ENCODE measurements at places on chromosomes 5 and 9. TPM values are rescaled to one million over a fixed set of nuclear protein-coding genes. Genes with fewer than 3 reads are reported as not detected.

DNA sequence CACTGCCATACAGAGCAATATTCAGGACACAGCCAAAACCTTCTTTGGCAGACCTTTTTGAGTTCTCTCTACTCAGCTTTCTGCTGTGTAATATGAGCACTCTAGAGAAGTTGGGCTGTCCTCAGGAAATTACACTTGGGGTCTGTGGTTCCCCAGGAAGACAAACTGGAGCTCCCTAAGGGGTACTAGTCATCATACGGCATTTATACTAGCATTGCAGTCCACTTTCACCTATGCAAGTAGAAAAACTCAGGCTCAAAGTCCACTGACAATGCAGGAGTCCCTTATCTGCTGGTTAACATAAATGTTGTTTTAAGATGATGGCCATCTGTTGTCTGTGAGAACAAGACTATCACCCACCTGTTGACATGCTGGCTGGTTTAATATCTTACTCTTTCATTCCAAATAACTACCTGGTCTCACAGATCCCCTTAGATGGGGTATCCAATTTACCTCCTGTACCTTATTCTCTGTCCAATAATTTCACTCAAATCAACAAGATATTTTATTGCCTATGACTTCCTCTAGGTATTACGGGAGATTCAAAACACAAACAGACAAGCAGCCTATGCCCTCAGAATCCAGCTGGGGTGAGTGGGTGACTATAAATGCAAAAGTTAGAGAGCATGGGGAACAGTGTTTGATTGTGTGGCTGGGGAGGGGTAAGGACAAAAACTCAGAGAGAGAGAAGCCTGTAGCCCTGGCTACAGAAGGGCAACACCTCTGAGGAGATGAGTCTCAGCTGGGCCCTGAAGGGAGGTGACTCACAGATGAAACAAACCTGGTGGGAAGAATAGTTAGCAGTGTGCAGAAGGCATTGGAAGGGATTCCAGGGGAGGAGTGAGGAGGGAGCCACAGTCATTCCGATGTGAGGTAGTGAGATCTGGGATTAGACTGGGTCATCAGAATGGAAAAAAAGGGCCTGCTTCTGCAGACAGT lies 10.2 kb downstream of the DOCK8 start:
- H3K27ac ChIP-seq: peak overlapping the region; percentile 11
- H3K27me3 ChIP-seq: no peaks in the 10 kb centered on the region
- no peak for DNase-seq
- H3K4me1 ChIP-seq: peaks cover 34% of the 10 kb centered on the region

Gene CD72
- 11.3 TPM for total RNA-seq

DNA sequence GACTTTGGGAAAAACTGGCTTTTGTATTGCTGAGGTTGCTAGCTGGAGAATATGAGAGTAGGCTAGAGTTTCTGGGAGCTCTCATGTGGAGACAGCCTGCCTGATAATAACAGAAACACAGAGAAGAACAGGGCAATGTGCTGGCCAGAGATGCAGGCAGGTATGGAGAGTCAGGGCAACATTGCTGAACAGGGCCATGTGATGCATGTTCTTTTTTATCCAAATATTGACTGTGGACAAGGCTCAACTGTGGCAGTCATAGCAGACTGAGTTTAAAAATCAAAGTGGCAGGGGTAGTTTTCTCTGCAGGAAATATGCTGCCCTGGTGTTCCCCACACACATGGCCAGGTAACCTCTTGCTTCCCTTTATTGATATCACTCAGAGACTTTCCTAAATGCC lies 381.1 kb downstream of the RASEF start:
- no peak overlapping the region for H3K27ac ChIP-seq
- no peaks in the 10 kb centered on the region for H3K27me3 ChIP-seq
- no peaks in the 10 kb centered on the region for H3K36me3 ChIP-seq
- DNase-seq: no peak
- H3K4me3 ChIP-seq: no peak overlapping the region
- no peaks in the 10 kb centered on the region for H3K4me1 ChIP-seq

- H3K36me3 ChIP-seq: no peaks in the 10 kb centered on the region
- DNase-seq: no peak
- H3K27me3 ChIP-seq: no peaks in the 10 kb centered on the region
- no peak overlapping the region for H3K4me3 ChIP-seq
- no peak overlapping the region for H3K27ac ChIP-seq
Measured at GRCh38 chr5:93915142-93915553, 173.7 kb upstream of the POU5F2 start.

- DNase-seq: no peak
- H3K27me3 ChIP-seq: peaks cover 37% of the 10 kb centered on the region
- no peak overlapping the region for H3K4me3 ChIP-seq
- no peak overlapping the region for H3K27ac ChIP-seq
- no peaks in the 10 kb centered on the region for H3K4me1 ChIP-seq
Measured at GRCh38 chr5:176679365-176680225, 32.3 kb downstream of the TSPAN17 start.

DNA sequence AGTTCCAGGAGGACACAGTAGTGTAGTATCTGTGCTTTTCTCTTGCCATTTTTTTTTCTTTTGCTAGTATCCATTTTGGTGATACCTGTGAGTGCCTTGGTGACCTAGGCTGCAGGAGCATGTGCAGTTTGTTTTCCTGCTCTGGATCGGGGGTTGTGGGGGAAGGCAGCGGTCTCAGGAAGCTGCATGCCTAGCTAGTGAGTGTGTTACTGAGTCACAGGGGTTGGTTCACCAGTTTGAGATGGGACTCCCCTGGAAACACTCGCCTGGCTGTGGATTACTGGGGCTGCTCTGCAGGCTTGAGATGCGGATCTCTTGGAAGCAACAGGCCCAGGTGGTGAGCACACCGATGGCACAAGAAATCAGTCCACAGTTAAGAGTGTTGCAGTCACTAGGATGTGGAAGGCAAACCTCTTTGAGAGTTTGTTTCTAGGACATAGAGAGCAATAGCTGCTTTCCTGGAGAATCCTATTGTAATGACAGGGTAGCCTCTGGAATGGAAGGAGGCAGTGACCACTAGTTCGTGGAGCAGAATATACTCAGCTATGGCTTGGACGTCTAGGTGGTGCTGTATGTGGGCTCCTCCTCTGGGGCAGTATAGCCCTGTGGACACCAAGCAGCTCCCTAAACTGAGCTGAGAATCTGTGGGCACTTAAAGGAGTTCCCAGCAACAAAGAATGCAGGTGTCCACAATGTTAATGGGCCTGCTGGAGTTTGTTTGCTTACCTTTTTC lies 20.0 kb upstream of the SPATA31E1 start:
- H3K27me3 ChIP-seq: peaks cover 6% of the 10 kb centered on the region
- H3K36me3 ChIP-seq: no peaks in the 10 kb centered on the region
- no peaks in the 10 kb centered on the region for H3K4me1 ChIP-seq

GRCh38 chr9:4225291-4226028 lies 74.4 kb downstream of the GLIS3 start:
- H3K36me3 ChIP-seq: no peaks in the 10 kb centered on the region
- no peak overlapping the region for H3K4me3 ChIP-seq
- no peak for DNase-seq
- no peaks in the 10 kb centered on the region for H3K27me3 ChIP-seq
- H3K4me1 ChIP-seq: peaks cover 19% of the 10 kb centered on the region

- H3K27me3 ChIP-seq: peaks cover 4% of the 10 kb centered on the region
- H3K4me1 ChIP-seq: peaks cover 11% of the 10 kb centered on the region
- no peak overlapping the region for H3K4me3 ChIP-seq
- DNase-seq: no peak
Measured at GRCh38 chr5:146788898-146789297, 89.7 kb downstream of the PPP2R2B start.

GRCh38 chr5:80573062-80573461 lies 3.0 kb upstream of the ANKRD34B start:
- DNase-seq: no peak
- H3K27me3 ChIP-seq: peaks cover 61% of the 10 kb centered on the region
- H3K4me1 ChIP-seq: peaks cover 3% of the 10 kb centered on the region

DNA sequence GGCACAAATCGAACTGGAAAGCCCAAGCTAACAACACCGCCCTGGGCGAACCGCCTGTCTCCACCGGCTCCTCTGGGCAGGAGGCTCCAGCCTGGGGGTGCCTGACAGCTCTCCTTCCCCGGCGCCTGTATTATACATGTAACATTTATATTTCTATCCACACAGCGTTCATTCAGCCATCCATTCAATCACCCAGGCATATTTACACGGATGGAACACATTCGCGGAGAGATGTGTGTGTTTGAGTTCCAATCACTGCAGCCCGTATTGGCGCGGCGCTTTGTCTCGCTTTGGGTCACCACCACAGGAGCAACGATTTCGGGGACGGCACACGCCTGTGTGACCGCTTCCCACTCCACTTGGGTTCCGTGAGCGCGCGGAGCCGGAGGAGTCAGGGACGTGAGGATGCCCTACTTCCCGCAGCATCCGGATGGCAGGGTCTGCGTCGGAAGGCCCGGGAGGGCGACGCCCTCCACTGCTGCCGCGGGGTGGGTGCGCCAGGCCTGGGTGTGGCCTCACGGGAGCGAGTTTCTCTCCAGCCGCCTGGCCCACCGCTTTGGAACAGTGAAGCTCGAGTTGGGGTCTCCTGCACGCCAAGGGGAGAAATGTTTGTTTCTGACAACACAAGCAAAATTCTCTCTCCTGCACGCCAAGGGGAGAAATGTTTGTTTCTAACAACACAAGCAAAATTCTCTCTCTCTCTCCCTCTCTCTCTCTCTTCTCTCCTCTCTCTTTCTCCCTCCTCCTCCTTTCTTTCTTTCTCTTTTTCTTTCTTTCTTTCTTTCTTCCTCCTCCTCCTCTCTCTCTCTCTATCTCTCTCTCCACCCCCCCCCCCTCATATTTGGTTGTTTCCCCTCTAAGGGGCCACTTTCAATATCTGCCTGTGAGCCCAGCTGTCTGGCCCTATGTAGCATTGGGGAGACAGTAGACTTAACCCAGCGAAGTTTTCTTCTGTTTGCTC lies 1.1 kb upstream of the SV2C start:
- H3K27me3 ChIP-seq: peaks cover 80% of the 10 kb centered on the region
- H3K4me1 ChIP-seq: peaks cover 17% of the 10 kb centered on the region
- no peak overlapping the region for H3K27ac ChIP-seq
- peak overlapping the region; percentile 76 for H3K4me3 ChIP-seq
- H3K36me3 ChIP-seq: no peaks in the 10 kb centered on the region
- no peak for DNase-seq

DNA sequence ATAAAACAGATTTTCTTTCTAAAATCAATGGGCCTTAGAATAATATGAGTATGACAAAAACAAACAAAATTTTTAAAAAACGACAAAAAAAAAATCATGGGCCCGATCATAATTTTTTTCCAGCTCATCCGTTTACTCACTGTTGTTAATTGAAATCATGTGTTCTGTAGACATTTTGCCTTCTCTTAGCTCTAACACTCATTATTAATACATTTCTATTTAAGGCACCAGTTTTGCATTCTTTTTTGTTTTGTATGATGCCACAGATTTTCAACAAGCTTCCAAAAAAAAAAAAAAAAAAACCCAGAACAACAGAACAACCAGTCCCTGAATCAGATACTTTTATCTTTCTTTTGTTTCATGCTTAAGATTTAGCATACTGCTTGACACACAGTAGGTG lies 86.4 kb downstream of the PRLR start:
- DNase-seq: no peak
- H3K27me3 ChIP-seq: peaks cover 14% of the 10 kb centered on the region
- no peak overlapping the region for H3K4me3 ChIP-seq
- no peaks in the 10 kb centered on the region for H3K4me1 ChIP-seq
- no peak overlapping the region for H3K27ac ChIP-seq
- no peaks in the 10 kb centered on the region for H3K36me3 ChIP-seq

Gene OMD
- total RNA-seq: not detected

Gene ARID3C
- 0.21 TPM for total RNA-seq

DNA sequence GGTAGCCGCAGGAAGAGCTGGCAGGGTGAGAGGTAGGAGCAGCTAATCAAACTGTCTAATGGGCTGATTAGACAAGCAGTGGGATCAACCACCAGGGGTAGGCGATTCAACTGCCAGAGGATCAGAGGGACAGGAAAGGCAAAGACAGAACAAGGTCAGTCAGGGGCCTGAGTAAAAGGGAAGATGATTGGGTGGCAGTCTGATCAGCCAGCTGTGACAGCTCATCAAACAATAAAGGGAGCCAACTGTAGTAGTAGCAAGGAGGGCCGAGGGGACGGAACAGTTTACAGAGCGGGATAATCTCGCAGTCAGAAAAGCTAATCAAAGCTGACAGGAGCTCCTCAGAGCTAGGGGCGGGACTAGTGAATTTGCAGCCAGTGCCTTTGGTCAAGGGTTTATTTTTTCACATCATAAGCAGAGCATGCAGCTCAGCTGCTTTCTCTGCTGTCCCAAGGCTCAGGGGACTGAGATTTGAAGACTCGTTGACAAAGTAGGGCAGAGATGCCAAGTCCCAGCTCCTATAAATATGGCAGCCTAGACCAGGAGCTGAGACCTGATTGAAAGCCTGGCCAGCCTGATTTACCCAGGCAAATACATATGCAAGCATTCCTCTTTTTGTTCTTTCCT lies 418.2 kb downstream of the GABRG2 start:
- H3K27me3 ChIP-seq: no peaks in the 10 kb centered on the region
- H3K27ac ChIP-seq: no peak overlapping the region
- H3K4me3 ChIP-seq: no peak overlapping the region

Gene LNPEP
- total RNA-seq: 37.9 TPM

- H3K4me1 ChIP-seq: no peaks in the 10 kb centered on the region
- no peak overlapping the region for H3K4me3 ChIP-seq
- peaks cover 2% of the 10 kb centered on the region for H3K27me3 ChIP-seq
- H3K27ac ChIP-seq: no peak overlapping the region
Measured at GRCh38 chr5:152472083-152472482, 67.0 kb upstream of the NMUR2 start.

DNA sequence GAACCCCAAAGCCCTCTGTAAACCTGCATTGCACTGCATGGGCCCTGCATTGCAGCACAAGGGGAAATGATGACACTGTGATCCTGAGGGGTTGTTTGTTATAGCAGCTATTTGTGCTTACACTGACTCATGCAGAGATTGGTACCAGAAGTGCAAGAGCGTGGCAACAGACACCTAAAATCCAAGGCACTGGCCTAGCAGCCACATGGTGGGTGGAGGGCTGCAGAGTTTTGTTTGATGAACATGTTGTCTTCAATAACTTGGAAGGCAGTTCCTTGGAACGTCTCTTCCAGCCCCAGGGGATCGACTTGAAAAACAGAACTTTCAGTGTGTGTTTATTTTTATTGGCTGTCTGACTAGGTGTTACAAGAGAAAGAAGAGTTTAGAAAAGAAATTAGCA lies 14.5 kb downstream of the FCN2 start:
- no peak overlapping the region for H3K27ac ChIP-seq
- H3K36me3 ChIP-seq: no peaks in the 10 kb centered on the region
- H3K4me1 ChIP-seq: no peaks in the 10 kb centered on the region

Gene NUTM2G
- not detected for total RNA-seq

Gene IL13
- total RNA-seq: 830 TPM

GRCh38 chr9:27292659-27293405 lies 4.1 kb downstream of the EQTN start:
- no peak overlapping the region for H3K27ac ChIP-seq
- H3K4me1 ChIP-seq: no peaks in the 10 kb centered on the region
- H3K36me3 ChIP-seq: no peaks in the 10 kb centered on the region

GRCh38 chr9:130117816-130118632 lies 54.2 kb upstream of the NCS1 start:
- no peak overlapping the region for H3K4me3 ChIP-seq
- H3K36me3 ChIP-seq: peaks cover 19% of the 10 kb centered on the region
- DNase-seq: no peak
- H3K4me1 ChIP-seq: no peaks in the 10 kb centered on the region
- no peak overlapping the region for H3K27ac ChIP-seq

GRCh38 chr9:132743931-132744479 lies 73.7 kb downstream of the GTF3C4 start:
- no peak overlapping the region for H3K4me3 ChIP-seq
- H3K27me3 ChIP-seq: peaks cover 40% of the 10 kb centered on the region
- H3K27ac ChIP-seq: no peak overlapping the region
- no peak for DNase-seq
- H3K4me1 ChIP-seq: peaks cover 3% of the 10 kb centered on the region
